Prostate gland (tissue), 2 donors: ENCODE measurements at places on chromosomes 1 and 21.

DNA sequence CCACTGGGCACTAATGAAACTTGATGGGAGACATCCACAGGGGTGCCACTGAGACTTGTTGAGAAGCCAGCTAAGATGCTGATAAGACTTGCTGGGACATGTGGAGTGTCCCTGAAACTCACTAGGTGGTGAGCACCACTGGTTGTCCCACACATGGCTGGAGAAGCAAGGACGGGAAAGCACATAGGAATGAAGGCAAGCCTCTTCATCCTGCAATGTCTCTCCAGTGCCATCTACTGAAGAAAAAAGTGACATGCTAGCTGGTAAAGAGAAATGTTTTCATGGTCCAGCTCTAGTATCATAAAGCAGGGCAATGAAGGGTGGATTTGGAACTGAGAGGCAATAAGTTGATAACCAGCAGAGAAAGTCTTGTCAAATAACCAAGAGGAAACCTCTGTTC, 283.0 kb downstream of the PAPPA2 start:
- H3K27ac ChIP-seq, result no peak overlapping the region
- no peak overlapping the region for H3K4me3 ChIP-seq
- no peaks in the 10 kb centered on the region for H3K4me1 ChIP-seq
- H3K36me3 ChIP-seq, result no peaks in the 10 kb centered on the region
- DNase-seq, result no peak

DNA sequence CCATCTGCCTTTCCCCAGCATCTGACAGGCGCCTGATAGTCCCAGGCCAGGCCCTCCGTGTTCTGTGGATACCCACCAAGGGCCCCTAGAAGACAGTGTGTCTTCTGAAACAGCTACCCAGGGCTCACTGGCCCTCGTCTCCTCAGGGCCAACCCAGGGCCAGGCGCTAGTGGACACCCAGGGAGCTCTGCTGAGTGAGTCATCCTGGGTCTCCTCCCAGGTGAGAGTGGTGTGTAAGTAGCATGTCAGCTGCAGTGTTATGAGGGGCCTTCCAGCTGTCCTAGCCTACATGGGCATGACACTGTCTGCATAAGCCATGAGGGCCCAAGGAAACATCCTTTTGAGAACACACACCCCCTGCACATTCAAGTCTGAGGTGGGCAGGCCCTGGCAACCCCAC, 36.7 kb downstream of the CHD5 start:
- no peak overlapping the region for H3K4me3 ChIP-seq
- no peak for DNase-seq
- H3K4me1 ChIP-seq, result no peaks in the 10 kb centered on the region
- H3K36me3 ChIP-seq, result no peaks in the 10 kb centered on the region
- H3K27ac ChIP-seq, result no peak overlapping the region
- H3K27me3 ChIP-seq, result peaks cover 10% of the 10 kb centered on the region

DNA sequence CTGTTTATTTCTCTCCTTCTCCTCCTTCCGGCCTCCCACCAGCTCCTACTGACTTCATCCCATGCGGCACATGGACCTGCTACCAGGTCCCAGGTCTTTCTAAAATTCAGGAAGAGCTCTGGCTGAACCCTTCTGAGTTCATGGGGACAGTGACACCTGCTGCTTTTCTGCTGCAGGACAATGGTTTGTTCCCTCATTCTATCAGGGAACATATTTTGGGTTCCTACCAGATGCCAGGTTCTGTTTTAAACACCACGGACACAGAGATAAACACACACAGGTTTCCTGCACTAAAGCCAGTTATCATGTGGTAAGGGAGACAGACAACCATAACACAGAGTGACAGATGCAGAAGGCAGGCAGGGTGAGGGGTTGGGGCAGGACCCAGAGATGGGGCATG, 114.0 kb upstream of the RAB4A start:
- H3K4me3 ChIP-seq, result no peak overlapping the region
- H3K36me3 ChIP-seq, result no peaks in the 10 kb centered on the region
- no peak overlapping the region for H3K27ac ChIP-seq
- H3K4me1 ChIP-seq, result no peaks in the 10 kb centered on the region
- H3K27me3 ChIP-seq, result no peaks in the 10 kb centered on the region

- no peaks in the 10 kb centered on the region for H3K27me3 ChIP-seq
- H3K27ac ChIP-seq, result no peak overlapping the region
Measured at GRCh38 chr1:152884085-152884484, 6.0 kb downstream of the SMCP start.

DNA sequence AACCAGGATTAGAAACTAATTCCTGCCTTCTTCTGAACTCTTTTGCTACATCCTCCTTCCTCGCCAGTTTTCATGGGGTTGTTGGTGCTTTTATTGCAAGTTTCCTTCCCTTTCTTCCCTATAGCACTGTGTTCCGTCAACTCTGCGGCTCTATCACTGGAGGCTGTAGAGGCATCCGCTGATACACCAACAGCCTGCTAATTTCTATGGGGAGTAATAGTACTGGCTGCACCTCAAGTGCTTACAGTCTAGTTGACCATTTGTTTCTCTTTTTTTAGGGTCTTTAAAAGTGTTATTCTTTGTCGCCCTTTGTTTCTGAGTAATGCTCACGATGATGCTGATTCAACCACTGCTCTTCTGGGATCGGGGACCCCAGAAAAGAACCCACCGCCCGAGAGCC, 746 bp downstream of the MIS18A start:
- H3K4me3 ChIP-seq, result peak overlapping the region; percentile 74
- no peak for DNase-seq
- no peaks in the 10 kb centered on the region for H3K27me3 ChIP-seq
- peak overlapping the region; percentile 57 for H3K27ac ChIP-seq

- H3K4me1 ChIP-seq, result peaks cover 6% of the 10 kb centered on the region
- peaks cover 7% of the 10 kb centered on the region for H3K36me3 ChIP-seq
- H3K4me3 ChIP-seq, result no peak overlapping the region
- H3K27me3 ChIP-seq, result no peaks in the 10 kb centered on the region
- no peak overlapping the region for H3K27ac ChIP-seq
Measured at GRCh38 chr1:160211046-160211790, 6.0 kb downstream of the PEA15 start.

DNA sequence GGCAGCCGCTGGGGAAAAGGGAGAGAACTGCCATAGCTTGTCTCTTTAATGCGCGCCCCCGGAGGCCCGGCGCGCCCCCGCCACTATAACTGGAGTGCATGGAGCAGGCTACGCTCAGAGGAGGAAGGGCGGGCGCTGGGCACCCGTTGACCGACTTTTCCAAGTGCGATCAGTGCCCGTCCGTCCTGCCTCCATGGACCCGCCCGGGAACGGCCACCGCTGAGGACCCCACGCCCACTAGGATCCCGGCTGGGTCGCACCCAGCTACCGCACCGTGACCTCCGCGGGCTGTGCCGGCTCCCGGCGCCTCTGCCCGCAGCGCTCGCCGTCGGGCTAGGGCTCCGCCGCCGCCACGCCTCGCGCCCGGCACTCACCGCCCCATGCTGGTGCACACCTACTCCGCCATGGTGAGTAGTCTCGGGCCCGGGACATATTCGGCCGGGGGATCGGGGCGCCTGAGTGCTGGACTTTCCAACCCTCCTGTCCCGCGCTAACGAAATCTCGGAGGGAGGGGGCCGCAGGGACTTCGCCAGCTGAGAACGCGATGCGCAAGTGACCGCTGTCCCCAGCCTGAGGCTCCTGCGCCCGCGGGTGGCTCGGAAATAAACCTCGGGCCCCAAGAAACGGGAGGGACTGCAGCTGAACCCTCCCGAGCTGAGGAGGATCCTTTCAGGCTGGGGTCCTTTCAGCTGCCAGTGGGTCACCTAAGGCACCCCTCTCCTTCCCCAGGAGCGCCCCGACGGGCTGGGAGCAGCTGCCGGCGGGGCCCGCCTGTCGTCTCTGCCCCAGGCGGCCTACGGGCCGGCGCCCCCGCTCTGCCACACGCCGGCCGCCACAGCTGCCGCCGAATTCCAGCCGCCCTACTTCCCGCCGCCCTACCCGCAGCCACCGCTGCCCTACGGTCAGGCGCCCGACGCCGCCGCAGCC, at the start of gene TFAP2E:
TFAP2E (plus strand) TSS at position 117 of the 927 bp plus-strand sequence; CDS start at position 381, 264 bp downstream.
- peaks cover 7% of the 10 kb centered on the region for H3K4me1 ChIP-seq
- H3K4me3 ChIP-seq, result peak within 1 kb of the TSS; percentile 36
- peak; percentile 60 for DNase-seq
- no peak within 1 kb of the TSS for H3K27ac ChIP-seq
- no peaks in the 10 kb centered on the region for H3K27me3 ChIP-seq

DNA sequence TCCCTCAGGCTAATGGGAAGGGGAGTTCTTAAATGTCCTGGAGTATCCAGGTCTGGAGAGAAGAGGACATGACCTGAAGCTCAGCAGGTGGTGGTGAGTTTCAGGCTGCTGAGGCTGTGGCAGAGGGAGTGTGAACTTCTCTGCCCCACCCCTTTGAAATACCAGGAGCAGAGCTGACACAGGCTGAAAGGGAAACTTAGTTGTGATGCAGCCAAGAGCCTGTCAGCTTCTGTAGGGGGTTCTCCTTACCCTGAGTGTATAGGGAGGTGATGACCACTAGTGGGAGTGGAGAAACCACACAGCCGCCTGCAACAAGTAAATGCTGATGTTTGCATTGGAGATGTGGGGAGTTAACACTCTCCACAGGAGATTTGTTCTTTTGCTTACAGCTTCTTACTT, 152.3 kb downstream of the FCRL5 start:
- no peaks in the 10 kb centered on the region for H3K4me1 ChIP-seq
- DNase-seq, result no peak
- H3K27me3 ChIP-seq, result no peaks in the 10 kb centered on the region
- H3K36me3 ChIP-seq, result no peaks in the 10 kb centered on the region
- H3K4me3 ChIP-seq, result no peak overlapping the region

GRCh38 chr1:183987593-183988318, 49.8 kb downstream of the COLGALT2 start:
- no peak overlapping the region for H3K4me3 ChIP-seq
- H3K4me1 ChIP-seq, result no peaks in the 10 kb centered on the region
- DNase-seq, result no peak
- no peaks in the 10 kb centered on the region for H3K36me3 ChIP-seq

- peaks cover 1% of the 10 kb centered on the region for H3K27me3 ChIP-seq
- H3K27ac ChIP-seq, result no peak overlapping the region
- H3K36me3 ChIP-seq, result no peaks in the 10 kb centered on the region
- no peak for DNase-seq
- H3K4me1 ChIP-seq, result no peaks in the 10 kb centered on the region
Measured at GRCh38 chr1:115428676-115429075, 90.6 kb upstream of the NGF start.

GRCh38 chr1:38179483-38179882, 132.9 kb upstream of the POU3F1 start:
- no peaks in the 10 kb centered on the region for H3K4me1 ChIP-seq
- no peak overlapping the region for H3K4me3 ChIP-seq
- H3K36me3 ChIP-seq, result no peaks in the 10 kb centered on the region
- no peak for DNase-seq
- peaks cover 4% of the 10 kb centered on the region for H3K27me3 ChIP-seq

- no peaks in the 10 kb centered on the region for H3K27me3 ChIP-seq
- H3K4me1 ChIP-seq, result no peaks in the 10 kb centered on the region
- no peak overlapping the region for H3K4me3 ChIP-seq
- no peaks in the 10 kb centered on the region for H3K36me3 ChIP-seq
- no peak overlapping the region for H3K27ac ChIP-seq
Measured at GRCh38 chr1:167532375-167532774, 14.0 kb upstream of the CD247 start.

DNA sequence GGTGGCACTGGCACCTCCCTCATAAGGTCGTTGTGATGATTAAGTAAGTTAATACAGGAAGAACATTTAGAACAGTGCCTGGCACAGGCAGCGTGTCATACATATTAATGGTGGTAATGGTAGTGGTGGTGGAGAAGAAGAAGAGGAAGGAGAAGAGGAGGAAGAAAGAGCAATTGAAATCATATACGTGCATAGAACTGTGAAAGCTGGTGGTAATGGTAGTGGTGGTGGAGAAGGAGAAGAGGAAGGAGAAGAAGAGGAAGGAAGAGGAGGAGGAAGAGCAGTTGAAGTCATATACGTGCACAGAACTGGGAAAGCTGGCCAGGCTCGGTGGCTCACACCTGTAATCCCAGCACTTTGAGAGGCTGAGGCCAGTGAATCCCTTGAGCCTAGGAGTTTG, 121.3 kb upstream of the HOOK1 start:
- DNase-seq, result no peak
- H3K4me1 ChIP-seq, result no peaks in the 10 kb centered on the region
- no peak overlapping the region for H3K4me3 ChIP-seq
- H3K27ac ChIP-seq, result no peak overlapping the region

GRCh38 chr1:30768830-30769718, 11.5 kb upstream of the LAPTM5 start:
- H3K27ac ChIP-seq, result no peak overlapping the region
- H3K4me3 ChIP-seq, result no peak overlapping the region
- no peaks in the 10 kb centered on the region for H3K4me1 ChIP-seq
- H3K36me3 ChIP-seq, result no peaks in the 10 kb centered on the region

DNA sequence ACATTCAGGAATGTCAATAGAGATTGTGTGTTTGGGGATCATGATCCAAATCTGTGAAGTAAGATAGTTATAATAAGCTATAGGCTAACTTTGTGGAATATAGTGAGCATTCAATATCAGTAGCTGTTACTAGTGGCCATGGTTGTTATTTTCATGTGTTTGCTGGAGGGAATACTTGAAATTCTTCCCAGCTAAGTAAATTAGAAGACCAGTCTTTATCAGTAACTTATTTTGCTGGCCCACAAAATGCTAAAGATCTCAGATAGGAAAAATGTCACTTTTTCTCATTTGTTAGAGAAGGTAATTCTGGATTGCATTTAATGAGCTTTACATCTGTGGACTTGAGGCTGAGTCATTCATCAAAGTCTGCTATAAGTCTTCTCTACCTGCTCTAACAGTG, 156.1 kb upstream of the LRRC7 start:
- H3K36me3 ChIP-seq, result no peaks in the 10 kb centered on the region
- H3K4me3 ChIP-seq, result no peak overlapping the region
- H3K27me3 ChIP-seq, result no peaks in the 10 kb centered on the region
- no peak for DNase-seq
- H3K27ac ChIP-seq, result no peak overlapping the region

DNA sequence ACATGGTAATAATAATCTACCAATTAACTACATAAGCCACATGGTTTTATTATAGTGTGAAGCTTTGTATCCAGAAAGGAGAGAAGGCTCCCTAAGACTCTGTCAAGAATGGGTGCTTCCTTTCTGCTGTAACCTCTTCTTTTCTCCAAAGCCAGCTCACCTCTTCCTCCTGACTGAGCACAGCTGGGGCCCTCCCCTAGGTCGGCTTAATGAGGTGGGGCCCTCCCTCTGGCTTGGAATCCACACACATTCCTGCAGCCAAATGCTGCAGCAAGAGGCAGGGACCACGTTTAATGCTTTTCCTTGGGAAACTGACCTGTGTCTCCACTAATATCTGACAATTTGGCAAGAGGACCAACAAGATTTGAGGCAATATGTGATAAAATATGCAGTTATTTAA, 94.8 kb downstream of the DSCAM start:
- H3K36me3 ChIP-seq, result no peaks in the 10 kb centered on the region
- H3K4me1 ChIP-seq, result no peaks in the 10 kb centered on the region
- no peaks in the 10 kb centered on the region for H3K27me3 ChIP-seq
- no peak for DNase-seq

- H3K27ac ChIP-seq, result no peak overlapping the region
- H3K4me1 ChIP-seq, result no peaks in the 10 kb centered on the region
- no peaks in the 10 kb centered on the region for H3K27me3 ChIP-seq
- H3K36me3 ChIP-seq, result no peaks in the 10 kb centered on the region
- H3K4me3 ChIP-seq, result no peak overlapping the region
Measured at GRCh38 chr1:97004054-97004453, 282.5 kb downstream of the PTBP2 start.
